ENCODE measurements at places on chromosomes 6 and 20.

- no peak for DNase-seq
These were observed 99.2 kb downstream of the MAP3K5 start for GRCh38 chr6:136693090-136693489.

DNA sequence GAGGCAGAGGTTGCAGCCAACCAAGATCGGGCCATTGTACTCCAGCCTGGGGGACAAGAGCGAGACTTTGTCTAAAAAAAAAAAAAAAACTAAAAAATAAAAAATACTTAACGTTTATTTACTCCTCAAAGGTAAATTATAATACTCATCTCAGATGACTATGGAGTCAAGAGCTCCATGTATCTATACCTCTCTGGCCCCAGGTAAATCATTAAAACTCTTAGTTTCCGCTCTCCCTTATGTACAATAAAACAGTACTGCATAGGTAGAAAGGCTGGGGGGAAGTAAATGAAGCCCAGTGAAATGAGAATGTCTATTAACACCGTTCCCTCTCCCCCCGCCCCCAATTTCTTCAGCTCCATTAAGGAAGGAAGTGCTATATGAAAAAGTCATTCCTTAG is 1.2 kb downstream of the SRSF12 start:
- no peak for DNase-seq

DNA sequence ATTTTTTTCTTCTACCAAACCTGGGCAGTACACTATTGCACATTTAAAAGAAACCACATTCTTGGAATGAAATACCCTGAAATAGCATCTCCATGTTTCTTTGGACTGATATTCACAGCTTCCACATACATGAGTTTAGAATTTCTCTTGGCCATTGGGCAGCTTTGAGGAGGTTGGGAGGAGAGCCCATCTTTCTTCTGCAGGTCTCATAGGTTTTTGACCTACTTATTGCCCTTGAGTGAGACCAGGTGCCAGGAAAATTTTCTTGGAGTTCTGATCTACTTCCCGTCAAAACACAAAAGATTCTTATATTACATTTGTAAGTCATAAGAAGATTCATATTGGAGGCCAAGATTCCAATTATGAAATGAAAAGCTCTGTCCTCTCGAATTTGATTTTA is 212.0 kb downstream of the IBTK start:
- DNase-seq, result no peak

DNA sequence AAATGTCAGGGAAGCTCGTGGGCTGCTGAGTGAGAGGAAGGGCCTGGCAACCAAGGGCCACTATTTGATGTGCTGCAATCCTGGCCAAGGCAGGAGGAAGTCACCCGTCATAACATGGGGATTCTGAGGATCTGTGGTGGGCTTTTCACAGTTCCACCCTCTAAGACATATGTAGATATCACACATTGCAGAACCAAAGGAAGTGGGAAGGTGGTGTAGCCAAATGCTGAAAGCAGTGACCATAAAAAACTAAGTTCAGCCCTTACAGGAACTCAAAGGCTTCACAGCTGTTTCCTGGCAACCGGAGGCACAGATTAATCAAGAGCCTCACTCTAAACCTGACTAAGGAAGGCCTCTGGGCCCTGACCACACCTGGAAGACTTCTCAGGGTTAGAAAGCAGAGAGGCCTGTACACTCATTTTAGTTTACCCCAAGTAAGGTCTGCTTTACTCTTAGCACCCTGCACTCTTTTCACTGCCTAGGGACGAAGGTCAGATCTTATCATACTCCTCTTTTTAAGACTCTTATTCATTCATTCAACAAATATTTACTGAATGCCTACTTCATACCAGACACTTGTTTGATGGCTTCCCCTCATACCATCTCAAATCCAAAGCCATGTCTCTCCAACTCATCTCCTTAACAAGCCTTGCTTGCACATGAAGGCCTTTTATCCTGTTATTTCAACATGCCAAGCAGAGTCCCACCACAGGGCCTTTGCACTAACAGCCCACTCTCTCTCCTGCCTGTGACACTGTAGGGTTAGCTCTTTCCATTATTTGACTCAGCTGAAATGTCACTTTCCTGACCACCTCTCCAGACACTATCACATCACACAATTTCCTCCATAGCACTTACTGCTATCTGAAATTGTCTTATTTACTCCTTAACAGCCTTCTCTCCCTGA is 2.6 kb downstream of the UBE2V1 start:
- peak; percentile 53 for DNase-seq

DNA sequence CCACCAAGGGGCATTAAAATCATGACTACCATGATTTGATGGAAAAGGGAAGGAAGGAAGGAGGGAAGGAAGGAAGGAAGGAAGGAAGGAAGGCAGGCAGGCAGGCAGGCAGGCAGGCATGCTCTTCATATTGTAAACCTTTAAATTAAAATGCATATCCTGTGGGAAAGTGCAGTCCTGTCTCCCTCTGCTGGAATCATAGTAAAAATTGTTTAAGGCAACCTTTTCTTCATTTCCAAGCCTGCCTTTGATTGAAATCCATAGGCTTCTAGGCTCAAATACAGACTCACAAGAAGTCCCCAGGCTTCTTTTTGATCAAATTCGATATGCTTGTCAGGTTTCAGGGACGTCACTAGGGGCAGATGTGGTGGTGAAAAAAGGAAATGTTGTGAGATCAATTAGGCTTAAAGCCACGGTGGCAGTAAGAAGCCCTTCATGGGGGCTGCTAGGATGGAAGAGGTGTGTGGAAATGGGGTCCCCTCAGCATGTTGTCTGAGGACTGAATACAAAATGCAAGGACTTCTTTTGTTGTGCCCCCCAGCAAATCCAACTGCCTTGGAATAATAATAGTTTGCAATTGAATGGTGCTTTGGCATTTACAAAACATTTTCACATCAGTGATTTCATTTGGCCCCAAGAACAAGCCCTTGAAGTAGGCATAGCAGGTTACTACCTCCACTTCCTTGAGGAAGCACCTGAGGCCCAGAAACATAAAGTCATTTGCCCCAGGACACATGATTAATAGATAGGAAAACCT is 25.6 kb upstream of the GABRR1 start:
- DNase-seq, result no peak

DNA sequence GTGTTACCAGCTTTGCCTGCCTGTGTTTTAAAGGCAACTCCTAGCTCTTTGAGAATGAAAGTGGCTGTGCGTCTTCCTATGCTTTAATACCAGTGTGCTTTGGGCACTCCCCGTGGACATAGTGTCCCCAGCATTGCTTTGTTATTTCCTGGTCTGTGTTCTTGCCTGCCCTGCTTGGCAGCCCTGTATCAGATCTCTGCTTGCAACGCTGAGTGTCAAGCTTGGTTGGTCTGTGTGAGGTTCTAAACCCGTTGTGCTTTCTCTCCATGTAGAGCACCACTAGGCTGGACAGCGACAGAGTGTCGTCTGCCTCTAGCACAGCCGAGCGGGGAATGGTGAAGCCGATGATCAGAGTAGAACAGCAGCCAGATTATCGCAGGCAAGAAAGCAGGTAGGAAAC is 80.2 kb downstream of the AFDN start:
- DNase-seq, result no peak
